ENCODE measurements at places on chromosomes 5 and 9.

DNA sequence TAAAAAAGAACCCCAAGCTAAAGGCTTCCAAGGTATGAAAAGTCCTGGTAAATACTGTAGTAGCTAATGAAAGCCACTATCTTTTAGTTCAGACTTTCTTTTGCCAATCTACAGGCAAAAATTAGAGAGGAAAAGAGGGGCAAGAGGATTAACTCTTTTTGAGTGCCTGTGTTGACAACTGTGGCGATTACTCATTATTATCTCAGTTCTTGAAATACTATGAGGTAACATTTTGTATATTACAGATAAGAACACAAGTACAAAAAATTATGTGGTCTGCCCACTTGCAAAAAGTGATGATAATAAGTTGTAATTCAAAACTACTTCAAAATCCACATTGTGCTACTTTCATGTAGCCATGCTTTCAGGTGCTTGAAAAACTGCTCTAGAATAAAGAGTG, 144.0 kb downstream of the DTWD2 start:
- DNase-seq = no peak

GRCh38 chr5:58998544-58998943, 415.7 kb downstream of the RAB3C start:
- no peak for DNase-seq

DNA sequence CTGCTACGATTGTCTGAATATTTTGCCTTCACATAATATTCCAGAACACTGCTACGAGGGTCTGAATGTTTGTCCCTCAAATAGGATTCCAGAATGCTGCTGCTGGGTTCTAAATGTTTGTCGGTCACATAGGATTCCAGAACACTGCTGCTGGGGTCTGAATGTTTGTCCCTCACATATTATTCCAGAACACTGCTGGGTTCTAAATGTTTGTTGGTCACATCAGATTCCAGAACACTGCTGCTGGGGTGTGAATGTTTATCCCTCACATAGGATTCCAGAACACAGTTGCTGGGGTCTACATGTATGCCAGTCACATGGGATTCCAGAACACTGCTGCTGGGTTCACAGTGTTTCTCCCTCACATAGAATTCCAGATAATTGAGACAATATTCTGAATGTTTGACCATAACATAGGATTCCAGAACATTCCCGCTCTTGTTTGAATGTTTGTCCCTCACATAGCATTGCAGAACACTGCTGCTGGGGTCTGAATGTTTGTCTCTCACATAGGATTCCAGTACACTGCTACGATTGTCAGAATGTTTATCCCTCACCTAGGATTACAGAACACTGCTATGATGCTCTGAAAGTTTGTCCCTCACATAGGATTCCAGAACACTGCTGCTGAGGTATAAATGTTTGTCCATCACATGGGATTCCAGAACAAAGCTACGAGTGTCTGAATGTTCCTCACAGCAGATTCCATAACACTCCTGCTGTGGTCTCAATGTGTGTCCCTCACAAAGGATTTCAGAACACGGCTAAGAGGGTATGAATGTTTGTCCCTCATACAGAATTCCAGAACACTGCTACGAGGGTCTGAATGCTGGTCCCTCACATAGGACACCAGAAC, 201.8 kb downstream of the FOXD4L6 start:
- DNase-seq = no peak

GRCh38 chr5:82918311-82919031, 158.7 kb downstream of the TMEM167A start:
- DNase-seq = no peak

DNA sequence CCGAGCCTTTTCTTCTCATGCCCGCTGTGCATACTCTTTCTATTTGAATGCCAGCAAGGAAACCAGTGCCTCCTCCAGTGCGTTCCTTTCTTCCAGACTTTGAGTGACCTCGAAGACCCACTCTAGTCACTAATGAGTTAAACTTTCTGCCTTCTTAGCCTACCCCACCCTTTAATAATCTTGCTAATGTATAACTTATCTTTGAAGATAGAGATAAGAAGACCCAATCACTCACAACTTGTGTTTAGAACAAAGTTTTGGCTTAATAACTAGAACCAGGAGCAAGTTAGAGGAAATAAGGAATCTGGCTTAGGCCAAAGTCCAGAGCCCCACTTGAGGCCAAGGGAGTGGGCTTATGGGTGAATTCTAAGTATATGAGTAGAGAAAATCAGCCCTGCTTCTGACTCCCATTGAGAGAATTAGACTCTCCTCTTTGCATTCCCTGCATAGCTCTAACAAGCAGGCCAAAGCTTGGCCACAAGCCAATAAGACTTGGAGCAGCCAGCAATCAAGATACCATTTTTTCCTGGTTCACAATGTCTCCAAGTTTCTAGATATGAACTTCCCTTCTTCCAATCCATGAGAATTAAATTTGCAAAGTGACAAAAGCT, 181.5 kb upstream of the PIK3R1 start:
- DNase-seq = no peak

- DNase-seq = no peak
These were observed 219.0 kb upstream of the IRX1 start for GRCh38 chr5:3376611-3377010.
